ENCODE measurements at places on chromosomes 2 and 18.

- DNase-seq, result no peak
Measured at GRCh38 chr2:209719034-209719433, 52.6 kb upstream of the UNC80 start.

GRCh38 chr2:86336675-86337243, 667 bp downstream of the REEP1 start:
- no peak for DNase-seq

DNA sequence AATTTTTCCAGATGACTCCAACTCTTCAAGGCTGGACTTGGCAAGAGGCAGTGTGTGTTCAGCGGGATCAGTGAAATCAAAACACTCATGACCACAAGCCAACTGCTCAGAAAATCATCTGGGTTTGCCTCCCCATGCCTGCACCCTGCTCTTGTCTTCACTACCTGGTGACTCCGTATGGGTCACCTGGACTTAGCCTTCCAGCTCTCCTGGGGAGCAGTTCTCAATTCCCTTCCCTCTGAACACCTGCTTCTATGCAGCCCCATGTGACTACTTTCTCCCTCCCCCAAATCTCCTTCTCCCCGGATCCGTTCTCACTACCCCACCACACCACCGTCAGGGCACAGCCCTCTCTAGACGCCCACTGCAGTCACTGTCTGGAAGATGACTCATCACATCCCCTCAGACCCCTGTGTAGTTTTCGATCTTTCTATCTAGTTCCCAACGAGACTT, 130.2 kb upstream of the ID2 start:
- DNase-seq, result no peak

DNA sequence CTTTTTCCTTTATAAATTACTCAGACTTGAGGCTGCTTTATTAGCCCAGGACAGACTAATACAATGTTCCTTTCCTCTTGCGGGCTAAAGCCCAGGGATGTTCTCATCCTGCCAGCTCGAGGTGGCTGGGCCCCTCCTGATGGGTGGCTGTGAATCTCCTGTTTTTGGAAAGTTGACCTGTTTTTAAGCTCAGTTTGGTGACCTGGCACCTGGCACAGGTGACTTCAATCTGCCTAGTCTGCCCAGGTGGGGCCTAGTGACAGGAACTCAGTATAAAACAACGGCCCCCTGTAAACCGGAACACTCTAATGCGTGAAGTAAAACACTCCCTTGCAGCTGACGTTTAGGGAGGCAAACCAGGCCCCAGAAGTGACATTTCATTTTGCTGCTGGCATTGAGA, 92.7 kb upstream of the SNTG2 start:
- no peak for DNase-seq

DNA sequence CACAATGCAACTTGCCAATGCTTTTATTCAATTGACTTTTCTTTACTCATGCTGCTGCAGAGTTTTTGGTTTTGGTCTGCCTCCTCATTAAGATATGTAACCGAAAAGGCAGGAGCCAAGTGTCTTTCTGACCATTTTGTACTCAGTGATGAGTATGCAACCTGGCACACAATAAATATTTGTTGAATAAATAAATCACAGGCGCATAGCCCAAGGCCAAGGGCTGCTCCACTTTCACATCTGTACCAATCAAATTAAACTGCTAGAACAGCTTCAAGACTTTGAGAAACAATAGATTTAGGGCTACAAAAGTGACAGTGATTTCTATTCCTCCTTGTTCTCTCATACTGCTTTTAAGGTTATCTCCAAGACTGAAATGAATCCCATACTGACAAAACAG, 828.2 kb downstream of the RNF144A start:
- DNase-seq, result no peak

GRCh38 chr2:12032975-12033374, 286.5 kb downstream of the LPIN1 start:
- DNase-seq, result no peak

GRCh38 chr2:222595581-222595980, 60.3 kb downstream of the FARSB start:
- no peak for DNase-seq

GRCh38 chr18:26040051-26040656, 50.3 kb downstream of the SS18 start:
- DNase-seq, result no peak

DNA sequence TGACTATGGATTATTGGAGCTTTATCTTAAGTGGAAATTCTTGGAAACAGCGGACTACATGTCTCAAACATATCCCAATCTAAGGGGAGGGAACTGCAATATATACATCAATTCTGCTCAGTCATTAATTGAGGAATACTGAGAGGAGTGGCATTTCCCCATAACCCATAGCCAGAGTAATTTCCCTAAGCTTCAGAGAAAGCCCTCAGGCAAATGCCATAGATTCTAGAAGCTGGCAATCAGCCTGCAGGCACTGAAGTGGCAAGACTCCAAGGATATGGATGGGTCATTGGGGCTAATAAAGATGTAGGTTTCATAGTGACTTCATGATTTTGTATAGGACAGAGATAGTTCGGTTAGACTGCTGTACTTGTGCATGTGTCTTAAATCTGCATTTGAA, 1960.5 kb upstream of the PIK3C3 start:
- DNase-seq, result no peak

- no peak for DNase-seq
Measured at GRCh38 chr2:32384529-32384928, 27.7 kb downstream of the BIRC6 start.

- DNase-seq, result no peak
Measured at GRCh38 chr2:201532686-201533304, 81.3 kb downstream of the STRADB start.

- no peak for DNase-seq
Measured at GRCh38 chr2:209424781-209425470, 1.1 kb downstream of the MAP2 start.

DNA sequence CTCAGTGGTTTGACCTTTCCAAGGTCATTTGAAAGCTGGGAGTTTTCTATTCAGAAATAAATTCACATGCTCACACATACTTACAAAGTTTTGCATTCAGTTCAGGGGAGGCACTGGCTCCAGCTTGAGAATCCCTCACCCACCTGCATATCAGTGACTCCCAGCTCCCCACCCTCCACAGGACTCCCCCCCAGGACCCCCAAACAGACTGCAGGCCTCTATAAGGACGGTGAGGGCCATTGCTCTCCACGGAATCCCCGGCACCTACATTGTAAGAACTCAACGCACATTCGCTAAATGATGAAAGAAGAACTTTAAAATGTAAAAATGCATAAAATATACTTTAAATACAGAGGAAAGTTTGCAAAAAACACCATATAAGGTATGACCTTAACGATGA, 97.2 kb upstream of the TEX51 start:
- no peak for DNase-seq

GRCh38 chr18:78496079-78496478, 483.5 kb upstream of the SALL3 start:
- peak; percentile 19 for DNase-seq

DNA sequence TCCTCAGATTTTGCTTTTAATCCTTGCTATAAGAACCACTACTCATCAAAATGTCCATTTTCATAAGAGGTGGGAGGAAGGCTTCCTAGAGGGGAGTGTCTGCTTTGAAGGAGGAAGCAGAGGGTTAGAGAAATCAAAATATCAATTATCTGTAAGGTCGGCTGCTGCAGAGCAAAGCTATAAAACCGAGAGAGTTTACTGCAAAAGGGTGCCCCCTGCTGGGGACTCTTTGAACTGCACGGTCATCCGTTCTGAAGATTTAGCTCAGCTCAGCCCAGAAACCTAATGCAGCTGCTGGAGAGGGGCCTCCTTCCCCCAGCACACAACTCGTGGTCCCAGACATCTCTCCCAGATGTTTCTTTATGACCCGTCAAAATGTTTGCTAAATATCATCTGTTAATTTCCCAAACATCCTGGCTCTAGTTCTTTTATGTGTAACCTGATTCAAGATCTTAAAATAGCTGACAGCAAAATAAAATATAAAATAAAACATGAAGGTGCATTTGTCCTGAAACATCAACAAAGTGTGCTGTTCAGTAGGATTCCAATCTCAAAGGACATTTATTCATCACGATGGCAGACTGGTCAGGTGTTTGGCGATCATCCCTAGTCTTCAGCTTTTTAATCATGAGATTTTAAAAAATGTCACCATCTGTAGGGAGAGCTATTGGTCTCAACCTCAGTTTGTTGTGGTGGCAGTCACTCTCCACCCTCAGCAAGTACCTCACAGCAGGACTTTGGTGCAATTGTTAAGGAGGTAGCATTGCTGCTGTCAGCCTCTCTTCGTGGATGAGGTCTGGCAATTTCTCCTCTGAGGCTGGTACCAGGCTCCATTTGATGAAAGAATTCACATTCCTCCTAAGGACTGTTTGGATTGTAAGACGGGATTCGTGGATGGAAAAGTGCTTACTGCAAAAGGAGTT, 185.9 kb downstream of the MTX2 start:
- peak; percentile 91 for DNase-seq

GRCh38 chr18:34626404-34627136, 83.5 kb upstream of the DTNA start:
- DNase-seq, result no peak

DNA sequence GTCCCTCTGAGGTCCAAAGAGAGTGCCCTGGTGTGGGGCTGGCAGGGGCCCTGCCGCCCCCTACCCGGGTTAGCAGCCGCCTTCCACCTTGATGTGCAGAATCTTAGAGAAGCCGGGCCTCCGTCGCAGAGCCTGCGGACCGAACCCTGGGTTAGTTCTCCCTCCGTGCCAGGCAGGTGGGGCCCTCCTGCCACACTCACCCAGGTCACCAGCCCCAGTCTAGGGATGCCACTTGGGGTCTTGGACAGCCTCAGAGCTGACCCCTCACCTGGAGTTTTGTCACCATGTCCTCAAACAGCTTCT, 24.8 kb downstream of the CCT7 start:
- DNase-seq, result no peak

DNA sequence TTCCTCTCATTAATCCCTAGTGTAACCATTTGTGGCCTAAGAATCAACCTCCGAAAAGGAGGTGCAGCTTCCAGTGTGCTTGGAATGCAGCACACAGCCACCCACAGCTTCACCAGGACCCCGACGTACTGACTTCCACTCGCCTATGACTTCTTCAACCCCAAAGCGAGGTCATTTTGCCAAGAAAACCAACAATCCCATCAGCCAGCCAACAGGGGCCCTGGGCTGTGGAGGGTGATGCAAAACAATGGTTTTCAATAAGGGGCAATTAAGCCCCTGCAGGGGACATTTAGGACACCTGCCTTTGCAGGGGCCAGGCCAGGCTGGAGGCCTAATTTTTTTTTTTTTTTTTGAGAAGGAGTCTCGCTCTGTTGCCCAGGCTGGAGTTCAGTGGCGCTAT, 158.1 kb upstream of the SKOR2 start:
- DNase-seq, result no peak

GRCh38 chr2:78304678-78305077, 720.8 kb upstream of the REG3G start:
- DNase-seq, result no peak

- no peak for DNase-seq
Measured at GRCh38 chr2:17571681-17572080, 31.2 kb downstream of the VSNL1 start.

- DNase-seq, result no peak
Measured at GRCh38 chr18:48940854-48941611, 9.7 kb downstream of the SMAD7 start.

DNA sequence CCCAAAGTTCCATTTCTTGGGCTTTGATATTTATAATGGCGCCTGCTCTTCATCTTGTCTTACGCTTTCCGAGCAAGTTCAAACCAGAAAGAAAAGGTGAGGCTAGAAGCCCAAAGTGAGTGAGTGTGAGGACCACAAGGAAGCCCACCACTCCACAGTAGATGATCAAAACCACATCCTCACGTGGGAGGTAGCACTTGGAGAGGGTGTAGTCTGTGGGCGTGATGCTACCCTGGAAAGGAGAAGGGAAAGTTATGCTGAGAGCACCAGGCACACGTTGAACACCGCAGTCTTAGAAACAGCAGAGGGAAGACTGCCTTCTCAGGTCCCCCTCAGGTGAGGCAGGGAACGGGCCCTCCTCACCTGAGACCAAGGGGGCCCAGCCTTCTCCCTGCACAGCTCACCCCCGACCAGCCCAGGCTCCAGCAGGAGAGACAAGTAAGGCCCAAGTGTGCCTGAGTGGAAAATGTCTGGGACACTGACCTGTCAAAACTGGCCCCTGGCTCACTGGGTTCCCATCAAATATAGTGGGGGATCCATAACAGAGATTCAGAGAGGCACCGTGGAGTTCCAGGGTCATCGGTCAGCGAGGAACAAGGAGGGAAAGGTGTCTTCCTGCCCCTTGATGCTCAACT, 23.6 kb downstream of the MPPE1 start:
- DNase-seq, result no peak

GRCh38 chr2:241351640-241352031, 4.4 kb upstream of the FARP2 start:
- DNase-seq, result no peak

- no peak for DNase-seq
Measured at GRCh38 chr18:58004317-58004716, 39.7 kb upstream of the NEDD4L start.

- DNase-seq, result no peak
Measured at GRCh38 chr2:11955314-11955713, 208.9 kb downstream of the LPIN1 start.

DNA sequence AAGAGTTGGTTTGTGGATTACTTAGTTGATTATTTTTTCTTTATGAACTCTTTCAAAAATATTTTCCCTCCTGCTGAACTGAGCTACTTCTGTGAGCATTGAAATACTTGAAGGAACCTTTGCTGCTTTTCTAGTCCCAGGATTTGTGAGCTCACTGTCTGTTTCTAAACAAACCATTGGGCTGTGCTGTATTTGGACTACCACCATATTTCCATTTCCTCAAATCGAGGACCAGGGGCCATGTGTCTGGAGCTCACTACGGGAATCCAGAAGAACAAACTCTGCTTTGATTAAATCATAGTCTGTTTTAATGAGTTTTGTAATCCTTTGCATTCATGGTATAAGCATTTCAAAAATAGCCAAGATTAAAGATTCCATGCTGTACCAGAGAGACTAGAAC, 1.3 kb downstream of the MRPL33 start:
- no peak for DNase-seq

DNA sequence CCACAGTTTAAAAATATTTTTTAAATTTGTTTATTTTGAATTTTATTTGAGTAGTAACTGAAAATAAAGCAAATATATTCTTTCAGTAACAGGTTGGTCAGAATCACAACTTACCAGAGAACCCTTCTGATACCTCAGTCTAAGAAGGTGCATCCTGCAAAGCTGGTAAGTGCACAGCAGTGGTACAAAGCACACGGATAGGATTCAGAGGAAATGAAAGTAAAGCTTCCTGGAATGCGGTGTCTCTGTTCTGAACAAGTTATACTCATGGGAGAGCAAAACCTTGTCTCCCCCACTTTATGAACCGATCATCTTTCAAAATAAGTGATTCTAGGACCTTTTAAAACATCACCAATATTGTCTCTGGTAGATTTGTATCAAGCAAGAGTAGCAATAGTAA, 398.3 kb downstream of the TMX3 start:
- DNase-seq, result no peak

GRCh38 chr2:75465317-75465984, 95.3 kb downstream of the EVA1A start:
- no peak for DNase-seq

GRCh38 chr2:217185265-217185995, 325.6 kb upstream of the TNP1 start:
- no peak for DNase-seq

All from hindlimb muscle (tissue), 1 donor.